ENCODE measurements at places on chromosomes 1 and 21.

GRCh38 chr1:68313735-68314134 lies 81.4 kb upstream of the WLS start:
- no peak for DNase-seq

GRCh38 chr1:241999026-241999425 lies at the start of gene MAP1LC3C:
TSS of gene MAP1LC3C (minus strand) at chr1:241999098. CDS start at chr1:241999008, 90 bp downstream.
- no peak for DNase-seq

DNA sequence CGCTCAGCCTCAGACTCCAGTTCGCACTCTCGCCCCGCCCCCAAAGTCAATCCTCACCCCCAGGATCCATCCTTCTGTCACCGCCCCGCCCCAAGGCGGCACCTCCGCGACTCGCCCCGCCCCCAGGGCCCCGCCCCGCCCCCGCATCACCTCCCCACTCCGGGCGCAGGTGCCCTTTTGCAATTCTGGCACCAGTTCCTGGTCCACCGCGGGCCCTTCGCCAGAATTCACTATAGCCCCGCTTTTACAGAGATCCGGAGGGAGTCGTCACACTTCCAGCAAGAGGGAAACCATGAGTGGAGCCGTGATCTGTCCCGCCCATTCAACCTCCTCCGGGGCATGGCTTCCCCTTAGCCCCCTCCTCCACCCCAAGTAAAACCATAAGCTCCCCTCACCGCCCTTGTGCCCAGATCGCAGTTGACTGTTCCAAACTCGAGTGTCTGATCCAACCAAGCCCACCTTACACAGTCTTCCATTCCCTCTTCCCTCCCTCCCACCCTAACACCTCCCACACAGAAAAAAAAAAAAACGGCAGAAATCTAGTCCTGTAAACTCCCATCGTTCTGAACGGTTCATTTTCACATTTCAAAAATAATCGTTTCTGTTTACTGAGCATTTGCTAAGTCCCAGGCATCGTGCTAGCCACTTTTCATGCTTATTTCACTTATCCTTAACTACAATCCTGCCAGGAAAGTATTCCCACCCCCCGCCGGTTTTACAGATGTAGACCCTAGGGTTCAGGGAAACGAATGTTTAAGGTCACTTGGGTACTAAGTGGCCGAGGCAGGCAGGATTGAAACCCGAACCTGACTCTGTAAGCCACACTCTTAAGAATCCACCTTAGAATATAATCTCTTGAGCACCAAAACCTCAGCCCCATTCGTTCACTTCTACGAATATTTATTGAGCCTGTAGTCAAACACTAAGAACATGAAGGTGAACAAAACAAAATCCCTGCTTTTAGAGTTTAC lies 1.3 kb upstream of the DNAJC16 start:
- DNase-seq, result peak; percentile 96

- no peak for DNase-seq
These were observed 46.6 kb downstream of the NEK7 start for GRCh38 chr1:198203434-198203833.

DNA sequence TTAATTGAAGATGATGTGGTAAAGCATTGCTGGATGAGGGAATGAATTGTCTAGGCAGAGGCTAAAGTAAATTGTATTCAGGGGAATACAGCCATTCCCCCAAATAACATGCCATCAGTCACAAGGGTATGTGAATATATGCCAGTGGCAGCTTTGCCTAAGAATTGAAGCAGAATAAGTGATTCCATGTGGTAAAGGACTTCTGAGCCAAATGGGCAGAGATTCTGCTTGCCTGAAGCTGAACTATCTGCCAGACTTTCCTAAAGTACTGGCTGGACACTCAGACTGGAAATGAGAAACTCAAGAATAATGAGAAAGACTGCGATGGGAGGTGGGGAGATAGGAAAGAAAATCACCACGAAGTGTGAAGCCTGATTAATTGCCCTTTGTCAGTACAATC lies 2.4 kb downstream of the LIX1L start:
- peak; percentile 16 for DNase-seq

- no peak for DNase-seq
These were observed 12.4 kb downstream of the RCSD1 start for GRCh38 chr1:167642501-167642826.

DNA sequence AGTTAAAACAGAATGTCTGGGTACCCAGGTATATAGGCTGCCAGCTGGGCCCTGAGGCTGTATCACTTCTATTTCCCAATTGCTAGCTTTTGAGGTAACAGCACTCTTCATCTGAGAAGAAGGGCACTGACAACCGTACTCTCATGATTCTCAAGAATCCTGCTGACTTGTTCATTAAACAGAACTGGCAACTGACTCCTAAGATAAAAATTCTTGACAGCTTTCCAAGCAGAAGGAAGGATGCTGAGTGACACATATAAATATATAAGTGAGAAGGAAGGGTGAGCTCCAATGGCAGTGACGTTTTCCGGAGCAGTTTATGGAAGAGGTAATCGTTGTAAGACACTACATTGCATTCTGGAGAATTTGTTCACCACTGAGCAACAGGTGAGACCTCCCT lies 48.1 kb upstream of the NRIP1 start:
- DNase-seq, result no peak

- peak; percentile 24 for DNase-seq
These were observed 21.2 kb downstream of the OVGP1 start for GRCh38 chr1:111406321-111406768.

DNA sequence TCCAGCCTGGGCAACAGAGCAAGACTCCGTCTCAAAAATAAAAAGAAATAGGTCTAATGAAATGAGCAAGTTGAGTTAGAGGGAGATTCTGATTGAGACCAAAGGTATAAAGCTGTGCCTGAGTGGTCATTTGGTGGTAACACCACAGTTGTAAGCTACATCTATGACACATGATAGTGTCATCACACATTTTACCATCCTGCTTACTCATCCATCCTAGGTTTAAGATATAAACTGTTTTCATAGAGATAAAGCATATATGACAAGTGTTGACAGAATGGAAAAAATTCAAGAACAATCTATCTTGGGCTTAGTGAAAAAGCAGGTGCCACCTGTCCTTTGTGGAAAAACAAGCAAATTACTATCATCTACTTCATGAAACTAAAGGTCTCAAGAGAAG lies 7.1 kb upstream of the CFAP141 start:
- no peak for DNase-seq

- no peak for DNase-seq
These were observed 641.7 kb downstream of the LRRIQ3 start for GRCh38 chr1:73556270-73556669.

DNA sequence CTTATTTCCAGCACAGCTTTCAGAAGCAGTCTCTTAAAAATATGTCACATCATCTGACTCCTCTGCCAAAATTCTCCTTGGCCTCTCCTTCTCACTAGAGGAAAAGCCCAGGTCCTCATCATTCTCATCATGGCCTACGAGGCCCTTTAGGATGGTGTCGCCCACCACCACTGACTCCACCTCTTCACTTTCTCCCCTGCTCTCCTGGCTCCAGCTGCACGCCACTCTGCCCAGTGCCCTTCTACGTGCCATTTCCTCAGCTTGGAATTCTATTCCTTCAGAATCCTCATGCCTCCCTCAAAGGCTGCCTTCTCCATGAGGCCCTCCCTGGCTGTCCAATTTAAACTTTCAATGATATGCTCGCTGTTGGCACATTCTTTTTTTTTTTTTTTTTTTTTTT lies 25.3 kb upstream of the BTG2 start:
- DNase-seq, result no peak

DNA sequence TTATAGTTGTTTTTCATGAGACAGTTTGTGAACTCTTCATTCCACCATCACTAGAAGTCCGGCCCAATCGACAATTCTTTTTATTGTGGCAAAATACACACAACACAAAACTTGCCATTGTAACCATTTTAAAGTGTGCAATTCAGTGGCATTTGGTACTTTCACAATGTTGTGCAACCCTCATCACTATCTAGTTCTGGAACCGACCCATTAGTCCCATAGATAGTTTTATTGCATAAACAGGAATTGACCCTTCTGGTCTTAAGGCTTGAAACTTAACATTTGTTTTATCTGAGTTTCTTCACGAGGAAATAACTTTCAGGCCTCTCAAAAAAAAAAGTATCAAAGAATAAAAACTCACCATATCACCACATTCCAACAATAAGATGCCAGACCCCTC lies 8.8 kb upstream of the PPIE start:
- DNase-seq, result no peak

DNA sequence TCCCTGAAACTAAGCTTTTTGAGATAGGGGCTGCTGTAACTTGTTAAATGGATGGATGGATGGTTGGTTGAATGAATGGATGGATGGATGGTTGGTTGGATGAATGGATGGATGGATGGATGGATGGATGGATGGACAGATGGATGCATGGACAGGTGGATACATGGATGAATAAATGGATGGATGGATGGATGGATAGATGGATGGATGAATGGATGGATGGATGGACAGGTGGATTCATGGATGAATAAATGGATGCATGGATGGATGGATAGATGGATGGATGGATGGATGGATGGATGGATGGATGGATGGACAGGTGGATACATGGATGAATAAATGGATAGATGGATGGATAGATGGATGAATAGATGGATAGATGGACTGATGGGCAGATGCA lies 26.9 kb downstream of the MYOM3 start:
- DNase-seq, result no peak

DNA sequence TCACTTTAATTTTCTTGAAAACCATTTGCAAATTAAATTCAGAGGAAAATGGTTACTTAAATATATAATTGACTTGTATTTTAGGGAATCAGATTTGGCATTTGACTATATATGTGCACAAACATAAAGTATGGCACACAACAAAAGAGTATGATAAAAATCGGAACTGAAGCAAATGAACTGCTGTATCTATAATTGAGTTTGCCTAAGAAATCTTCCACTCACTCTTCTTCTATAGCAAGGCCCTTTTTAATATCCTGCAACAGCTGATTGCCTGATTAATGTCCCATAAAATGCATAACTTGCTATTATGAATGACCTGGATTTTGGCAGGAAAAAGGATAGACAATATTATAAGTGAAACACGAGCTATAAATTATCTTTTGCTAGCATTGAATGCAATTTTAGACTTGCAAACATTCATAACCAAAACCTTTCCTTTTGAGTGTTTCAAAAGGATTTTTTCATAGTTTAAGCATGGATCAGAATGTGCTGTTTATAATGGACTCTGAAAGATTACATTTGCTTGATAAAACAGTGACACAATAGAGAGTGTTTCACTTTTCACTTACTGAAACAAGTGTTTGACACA lies 2204.3 kb downstream of the MRPL39 start:
- DNase-seq, result no peak

DNA sequence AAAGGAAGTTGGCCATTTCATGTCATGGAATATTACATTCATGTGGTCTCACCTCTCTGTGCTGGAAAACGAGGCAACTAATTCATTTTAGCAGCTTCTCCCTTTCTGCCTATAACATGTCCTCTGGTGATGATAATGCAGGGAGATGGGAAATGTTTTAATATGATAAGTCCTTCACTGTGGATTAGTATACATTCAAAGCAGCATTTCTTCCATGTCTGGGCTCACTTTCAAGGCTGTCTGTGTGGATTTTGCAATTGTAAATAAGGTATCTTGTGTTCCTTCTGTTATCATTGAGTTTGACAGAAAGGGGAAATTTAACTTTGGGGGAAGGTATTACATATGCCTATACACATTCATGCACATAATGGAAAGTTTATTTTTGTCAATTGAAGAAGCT lies 374.7 kb upstream of the DAB1 start:
- no peak for DNase-seq

GRCh38 chr1:24420547-24420946 lies 4.9 kb downstream of the NIPAL3 start:
- DNase-seq, result no peak

DNA sequence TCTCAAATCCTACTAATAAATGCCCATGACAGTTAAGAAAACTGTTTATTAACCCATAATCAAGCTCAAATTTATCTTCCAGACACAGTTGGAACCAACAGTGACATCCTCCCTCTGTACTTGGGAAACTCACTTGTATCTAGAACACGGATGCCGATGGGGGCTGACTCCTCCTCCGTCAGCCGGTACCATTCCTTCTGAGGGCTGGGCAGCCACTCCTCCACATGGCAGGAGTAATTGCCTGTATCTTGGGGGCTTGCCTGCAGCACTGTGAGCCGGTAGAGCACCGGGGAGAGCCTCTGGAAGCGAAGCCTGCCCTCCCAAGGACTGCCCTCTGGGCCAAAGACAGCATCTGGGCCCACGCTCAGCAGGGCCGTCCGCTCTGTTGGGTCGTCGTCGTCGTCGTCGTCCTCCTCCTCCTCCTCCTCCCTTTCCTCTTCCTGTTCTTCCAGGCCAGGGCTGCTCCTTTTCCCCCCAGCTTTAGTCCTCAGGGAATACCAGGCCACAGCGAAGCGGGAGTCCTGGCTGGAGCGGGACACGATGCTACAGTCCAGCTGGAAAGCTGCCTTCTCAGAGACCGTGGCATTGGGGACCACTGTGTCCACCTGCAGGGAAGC lies 8.5 kb upstream of the CD58 start:
- DNase-seq, result no peak

GRCh38 chr1:125065092-125065820 lies 3880.5 kb downstream of the SRGAP2C start:
- DNase-seq, result no peak

- peak; percentile 47 for DNase-seq
These were observed 3.3 kb upstream of the NECTIN4 start for GRCh38 chr1:161092621-161093028.

- DNase-seq, result no peak
These were observed 21.1 kb upstream of the UBXN10 start for GRCh38 chr1:20164694-20165202.

- DNase-seq, result no peak
These were observed 244.3 kb upstream of the NRIP1 start for GRCh38 chr21:15309022-15309590.

GRCh38 chr21:33403128-33403785 lies at the start of gene IFNGR2:
TSS of gene IFNGR2 (plus strand) at chr21:33403413. CDS start at chr21:33403544, 131 bp downstream.
- peak; percentile 49 for DNase-seq

- DNase-seq, result no peak
These were observed 1304.9 kb downstream of the MRPL39 start for GRCh38 chr21:24302400-24302799.

- DNase-seq, result no peak
These were observed 246.4 kb upstream of the LRRC7 start for GRCh38 chr1:69321311-69321710.

GRCh38 chr1:195951313-195951712 lies 656.9 kb downstream of the KCNT2 start:
- no peak for DNase-seq

GRCh38 chr1:175742790-175743459 lies 470 bp downstream of the TNR start:
- no peak for DNase-seq

- DNase-seq, result no peak
These were observed 323.0 kb upstream of the PLD5 start for GRCh38 chr1:242847390-242847993.

DNA sequence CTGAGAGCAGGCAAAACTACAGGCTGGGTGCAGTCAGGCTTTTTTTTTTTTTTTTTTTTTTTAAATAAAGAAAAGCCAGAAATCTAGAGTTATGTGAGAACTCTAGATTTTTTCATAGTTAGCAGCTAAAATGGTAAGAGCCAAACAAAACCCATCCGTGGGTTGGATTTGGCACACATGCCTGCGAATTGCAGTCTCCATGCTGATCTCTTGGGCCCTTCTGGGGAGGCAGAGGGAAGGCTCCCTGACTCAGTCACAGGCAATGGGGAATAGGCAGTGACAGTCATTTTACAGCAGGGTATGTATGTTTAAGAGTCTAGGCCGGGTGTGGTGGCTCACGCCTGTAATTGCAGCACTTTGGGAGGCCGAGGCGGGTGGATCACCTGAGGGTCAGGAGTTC lies 2.6 kb downstream of the TXLNA start:
- no peak for DNase-seq

GRCh38 chr1:217781056-217781455 lies 149.9 kb downstream of the SPATA17 start:
- DNase-seq, result no peak

GRCh38 chr1:221910222-221910621 lies 168.3 kb upstream of the DUSP10 start:
- DNase-seq, result no peak

- peak; percentile 28 for DNase-seq
These were observed at the start of gene JAM2 for GRCh38 chr21:25638660-25639550. TSS of gene JAM2 (plus strand) at chr21:25639258. CDS start at chr21:25639822, 564 bp downstream.

All from MG63 (cell line).